ENCODE measurements at places on chromosomes 1 and 21. TPM values are rescaled to one million over a fixed set of nuclear protein-coding genes. Genes with fewer than 3 reads are reported as not detected.
A peak's percentile ranks its signal among the peaks of the same experiment; 100 is the strongest.

DNA sequence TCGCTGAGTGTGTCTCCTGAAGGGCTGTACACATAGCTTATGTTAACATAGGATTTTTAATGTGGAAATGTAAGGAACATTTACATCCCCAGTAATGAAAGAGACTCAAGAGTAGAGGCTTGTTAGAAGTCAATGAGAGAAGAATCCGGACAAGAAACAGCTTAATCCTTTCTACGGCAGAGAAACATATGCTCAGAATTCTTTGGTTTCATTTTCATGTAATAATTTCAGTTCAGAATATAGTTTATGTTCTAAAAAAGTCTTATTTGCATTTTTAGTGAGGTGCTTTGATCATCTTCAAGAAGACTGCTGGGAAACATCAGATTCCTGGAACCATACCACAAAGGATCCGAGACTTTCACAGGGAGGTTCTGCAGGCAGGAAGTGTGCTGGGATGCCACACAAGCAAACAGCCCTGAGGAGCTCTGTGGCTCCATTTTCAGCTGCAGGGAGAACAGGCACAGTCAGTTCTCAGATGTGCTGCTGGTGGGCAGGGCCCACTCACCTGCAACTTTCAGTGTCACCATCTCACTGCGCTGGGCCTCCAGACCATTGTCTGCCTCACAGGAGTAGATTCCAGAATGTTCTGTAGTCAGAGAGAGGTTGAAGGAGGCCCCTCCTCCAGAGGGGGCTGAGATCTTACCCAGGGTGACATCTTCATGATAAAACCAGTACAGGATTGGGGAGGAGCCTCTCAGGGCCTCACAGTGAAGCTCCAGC, 28.4 kb downstream of the FCRL5 start:
- no peak for DNase-seq

DNA sequence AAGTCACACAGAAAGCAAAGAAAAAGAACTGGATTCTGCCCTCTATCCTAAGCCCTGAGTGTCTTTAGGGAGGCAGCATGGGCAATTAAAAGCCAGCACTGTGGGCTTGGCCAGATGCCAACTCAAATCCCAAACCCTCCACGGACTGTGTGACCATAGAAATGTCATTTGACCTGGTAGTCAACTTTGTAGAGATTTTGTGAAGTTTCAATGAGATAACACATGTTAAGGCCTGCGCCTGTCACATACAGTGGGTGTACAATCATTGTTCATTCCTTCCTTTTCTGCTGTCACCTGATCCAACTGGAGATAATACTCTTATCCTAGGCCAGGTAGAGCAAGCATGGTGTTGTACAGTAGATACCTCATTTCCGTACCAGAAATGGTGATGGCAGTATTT, 54.2 kb downstream of the TMEM53 start:
- DNase-seq = no peak

Gene OR2T34
- not detected for total RNA-seq

DNA sequence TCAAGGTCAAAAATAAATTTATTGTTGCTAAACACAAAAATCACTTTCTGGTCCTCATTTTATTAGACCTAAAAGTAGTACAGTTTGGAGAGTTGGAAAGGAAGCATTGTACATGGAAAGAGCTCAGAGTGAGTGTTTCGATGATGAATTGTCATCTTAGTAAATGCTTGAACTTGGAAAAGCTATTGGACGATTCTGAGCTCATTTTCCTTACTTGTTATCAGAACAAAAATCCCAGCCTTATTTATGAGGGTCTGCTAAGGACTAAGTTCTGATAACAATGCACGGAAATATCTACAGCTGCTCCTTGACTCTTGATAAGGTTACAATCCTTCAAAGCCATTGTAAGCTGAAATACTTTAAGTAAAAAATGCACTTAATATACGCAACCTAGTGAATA, 710.0 kb upstream of the PTBP2 start:
- DNase-seq = no peak

GRCh38 chr1:146051452-146051851, 29.9 kb upstream of the HJV start:
- no peak for DNase-seq

GRCh38 chr21:42095581-42095980, 24.5 kb downstream of the UMODL1 start:
- no peak for DNase-seq

DNA sequence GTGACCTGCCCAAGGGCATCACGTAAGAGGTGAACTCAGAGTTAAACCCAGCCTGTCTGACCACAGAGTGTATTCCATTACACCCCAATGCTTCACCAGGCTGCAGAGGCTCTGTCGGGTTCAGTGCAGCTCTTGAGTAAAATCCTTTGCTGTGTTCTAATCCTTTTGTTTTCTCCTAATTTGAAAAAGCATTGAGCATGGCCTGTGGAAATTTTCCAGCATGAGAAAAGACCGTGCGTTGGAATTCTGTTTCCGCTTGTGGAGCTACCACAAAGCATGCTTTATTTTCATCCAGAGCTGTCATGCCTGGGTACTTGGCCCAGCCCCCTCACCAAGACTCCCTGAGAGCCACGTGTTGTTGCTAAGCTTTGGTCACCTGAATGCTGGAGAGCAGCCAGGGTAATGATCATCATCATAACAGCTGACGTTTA, 317.6 kb downstream of the PRDM2 start:
- no peak for DNase-seq

GRCh38 chr1:24098102-24098501, 13.8 kb downstream of the MYOM3 start:
- no peak for DNase-seq

DNA sequence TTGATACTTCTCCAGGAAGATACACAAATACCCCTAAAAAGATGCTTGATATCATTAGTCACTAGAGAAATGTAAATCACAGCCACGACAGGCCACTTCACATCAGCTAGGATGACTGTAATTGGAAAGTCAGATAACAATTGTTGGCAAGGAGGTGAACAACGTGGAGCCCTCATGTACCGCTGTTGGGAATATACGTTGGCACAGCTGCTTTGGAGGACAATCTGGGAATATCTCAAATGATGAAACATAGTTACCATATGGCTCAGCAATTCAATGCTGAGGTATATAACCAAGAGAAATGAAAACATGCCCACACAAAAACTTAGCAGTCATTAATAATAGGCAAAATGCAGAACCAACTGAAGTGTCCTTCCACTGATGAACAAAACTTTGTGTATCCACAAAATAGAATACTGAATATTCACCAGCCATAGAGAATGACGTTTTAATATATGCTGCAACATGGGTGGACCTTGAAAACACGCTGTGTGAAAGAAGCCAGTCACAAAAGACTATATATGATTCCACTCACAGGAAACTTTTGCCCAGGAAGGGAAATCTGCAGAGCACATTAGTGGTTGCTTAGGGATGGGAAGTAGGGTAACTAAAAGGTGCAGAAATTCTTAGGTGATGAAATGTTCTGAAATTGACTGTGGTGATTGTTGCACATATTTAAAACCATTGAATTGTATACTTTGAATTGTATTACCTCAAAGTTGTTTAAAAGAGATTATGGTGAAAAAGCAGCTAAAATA, 95.4 kb downstream of the AHCTF1 start:
- no peak for DNase-seq

GRCh38 chr1:150410582-150411101, 46.7 kb downstream of the RPRD2 start:
- peak; percentile 54 for DNase-seq

DNA sequence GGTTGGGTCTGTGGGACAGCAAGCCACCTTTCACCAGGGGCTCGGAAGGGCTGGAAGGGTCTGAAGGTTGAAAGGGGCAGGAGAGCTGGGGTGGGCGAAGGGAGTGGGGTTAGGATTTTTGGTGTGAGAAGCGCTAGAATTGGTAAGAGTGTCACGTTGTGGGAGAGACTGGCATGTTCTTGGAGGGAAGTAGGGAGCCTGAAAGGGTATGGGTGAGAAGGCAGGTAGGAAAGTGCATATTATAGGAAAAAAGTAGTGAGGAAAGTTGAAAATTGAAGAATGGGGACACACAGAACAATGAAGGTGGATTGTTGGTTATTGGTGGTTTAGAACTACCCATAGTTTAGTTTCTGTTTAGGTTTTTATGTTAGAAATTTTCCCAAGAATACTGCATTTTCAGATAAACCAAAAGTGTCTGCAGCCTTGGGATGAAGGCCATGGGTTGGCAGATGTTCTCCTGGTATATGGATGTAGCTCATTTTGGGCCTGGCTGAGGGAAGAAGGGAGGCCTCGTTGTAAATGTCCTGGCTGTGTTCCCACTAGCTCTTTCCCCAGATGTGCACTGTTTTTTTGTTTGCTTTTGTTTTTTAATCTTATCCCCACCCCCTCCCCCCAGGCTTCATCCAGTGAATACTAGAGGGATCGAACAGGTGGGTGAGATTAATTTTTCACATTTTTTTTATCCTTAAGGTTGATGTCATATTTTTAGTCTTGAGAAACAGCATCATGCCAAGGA, 1.2 kb downstream of the LRRC42 start:
- DNase-seq = no peak

- peak; percentile 49 for DNase-seq
Observed at GRCh38 chr1:218347336-218347722, 2.2 kb downstream of the TGFB2 start.

DNA sequence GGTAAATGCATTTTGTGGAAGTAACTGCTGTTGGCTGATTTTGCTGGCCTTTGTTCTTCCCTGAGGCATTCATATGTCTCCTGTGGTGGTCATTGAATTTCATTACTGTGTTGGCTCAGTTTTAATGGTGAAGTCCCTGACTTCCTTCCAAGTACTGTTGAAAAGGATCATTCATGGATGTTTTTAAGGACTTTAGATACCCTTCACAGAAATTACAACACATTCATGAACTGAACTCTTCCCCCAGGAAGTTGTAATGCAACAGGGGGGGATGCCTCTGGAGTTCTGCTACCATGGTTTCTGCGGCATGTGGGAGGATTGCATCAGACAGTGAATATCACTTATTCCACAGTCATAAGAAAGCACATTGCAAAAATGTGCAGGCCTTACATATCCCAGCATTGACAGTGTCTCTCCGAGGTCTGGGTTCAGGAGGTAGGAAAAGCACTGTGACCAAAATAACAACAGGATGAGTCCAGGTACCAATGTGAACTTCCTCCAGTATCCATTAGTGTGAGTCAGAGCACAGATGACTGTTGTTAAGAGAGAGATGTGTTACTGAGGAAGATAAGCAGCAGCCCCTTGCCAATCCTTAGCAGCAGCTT, 2.1 kb upstream of the RAB3GAP2 start:
- DNase-seq = peak; percentile 24
